ENCODE measurements at places on chromosomes 7 and 10. TPM values are rescaled to one million over a fixed set of nuclear protein-coding genes. Genes with fewer than 3 reads are reported as not detected.

The TRIM50 gene
- not detected for total RNA-seq

The EIF4H gene
- total RNA-seq: 461 TPM

The FRAT2 gene
- 6.4 TPM for total RNA-seq

The RARRES2 gene
- total RNA-seq: not detected

The PIK3AP1 gene
- 4.7 TPM for total RNA-seq

The CYP26C1 gene
- total RNA-seq: not detected

DNA sequence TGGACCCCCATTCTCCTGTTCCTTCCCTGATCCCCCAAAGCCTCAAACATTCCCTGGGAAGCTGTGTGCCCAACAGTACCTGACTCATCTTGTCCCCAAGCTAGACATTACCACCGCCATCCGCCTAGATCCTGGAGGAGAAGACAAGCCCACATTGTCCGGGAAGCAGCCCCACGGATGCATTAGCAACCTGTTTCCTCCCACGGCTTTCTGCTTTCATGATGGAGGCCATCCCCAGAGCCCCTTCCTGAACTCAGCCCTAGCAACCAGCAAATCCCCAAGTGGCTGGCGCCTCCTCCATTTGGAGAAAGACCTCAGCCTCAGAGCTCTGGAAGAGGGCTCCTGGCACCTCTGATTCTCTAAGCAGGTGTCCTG is 2.3 kb upstream of the SLC29A3 start:
- H3K27me3 ChIP-seq: peaks cover 5% of the 10 kb centered on the region
- no peaks in the 10 kb centered on the region for H3K36me3 ChIP-seq
- peaks cover 31% of the 10 kb centered on the region for H3K4me1 ChIP-seq
- no peak for DNase-seq
- no peak overlapping the region for H3K4me3 ChIP-seq

GRCh38 chr10:44985175-44985681 is 6.6 kb upstream of the DEPP1 start:
- H3K27me3 ChIP-seq: peaks cover 3% of the 10 kb centered on the region
- H3K4me3 ChIP-seq: no peak overlapping the region
- no peak overlapping the region for H3K27ac ChIP-seq
- DNase-seq: no peak
- no peaks in the 10 kb centered on the region for H3K36me3 ChIP-seq
- peaks cover 3% of the 10 kb centered on the region for H3K4me1 ChIP-seq

DNA sequence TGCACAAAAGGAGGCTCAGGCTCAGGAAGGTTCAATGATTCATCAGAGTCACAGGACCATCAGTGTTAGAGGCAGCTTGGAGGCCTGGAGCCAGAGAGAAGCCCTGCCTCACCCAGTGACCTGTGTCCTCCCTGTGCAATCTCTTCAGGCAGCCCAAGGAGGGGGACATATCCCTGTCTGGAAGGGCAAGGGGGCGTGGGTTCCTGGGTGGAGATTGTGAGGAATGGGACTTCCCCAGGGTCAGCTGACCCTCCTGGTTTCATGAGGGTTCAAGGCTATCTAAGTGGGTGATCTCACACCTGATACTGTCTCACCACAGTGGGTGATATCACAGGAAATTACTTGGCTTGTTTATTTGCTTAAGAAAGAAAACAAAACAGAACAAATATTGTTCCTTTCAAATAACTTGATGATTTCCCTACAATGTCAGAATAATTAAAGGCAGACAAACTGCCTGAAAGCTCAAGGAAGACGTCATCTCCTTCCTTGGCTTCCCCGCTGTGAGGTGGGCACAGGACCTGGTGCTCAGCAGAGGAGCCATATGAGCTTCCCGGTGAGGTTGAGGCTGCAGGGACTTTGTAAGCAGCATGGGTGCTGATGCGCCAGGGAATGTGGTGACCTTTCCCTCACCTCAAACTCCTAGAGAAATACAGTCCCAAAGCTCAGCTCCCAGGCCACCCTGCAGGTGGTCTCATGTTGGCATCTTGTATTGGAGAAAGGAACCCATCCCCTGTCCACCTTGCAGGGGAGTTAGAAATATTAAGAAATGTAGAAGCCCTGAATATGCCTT is 763.2 kb downstream of the GRID1 start:
- no peaks in the 10 kb centered on the region for H3K27me3 ChIP-seq
- no peaks in the 10 kb centered on the region for H3K36me3 ChIP-seq
- no peak overlapping the region for H3K27ac ChIP-seq

DNA sequence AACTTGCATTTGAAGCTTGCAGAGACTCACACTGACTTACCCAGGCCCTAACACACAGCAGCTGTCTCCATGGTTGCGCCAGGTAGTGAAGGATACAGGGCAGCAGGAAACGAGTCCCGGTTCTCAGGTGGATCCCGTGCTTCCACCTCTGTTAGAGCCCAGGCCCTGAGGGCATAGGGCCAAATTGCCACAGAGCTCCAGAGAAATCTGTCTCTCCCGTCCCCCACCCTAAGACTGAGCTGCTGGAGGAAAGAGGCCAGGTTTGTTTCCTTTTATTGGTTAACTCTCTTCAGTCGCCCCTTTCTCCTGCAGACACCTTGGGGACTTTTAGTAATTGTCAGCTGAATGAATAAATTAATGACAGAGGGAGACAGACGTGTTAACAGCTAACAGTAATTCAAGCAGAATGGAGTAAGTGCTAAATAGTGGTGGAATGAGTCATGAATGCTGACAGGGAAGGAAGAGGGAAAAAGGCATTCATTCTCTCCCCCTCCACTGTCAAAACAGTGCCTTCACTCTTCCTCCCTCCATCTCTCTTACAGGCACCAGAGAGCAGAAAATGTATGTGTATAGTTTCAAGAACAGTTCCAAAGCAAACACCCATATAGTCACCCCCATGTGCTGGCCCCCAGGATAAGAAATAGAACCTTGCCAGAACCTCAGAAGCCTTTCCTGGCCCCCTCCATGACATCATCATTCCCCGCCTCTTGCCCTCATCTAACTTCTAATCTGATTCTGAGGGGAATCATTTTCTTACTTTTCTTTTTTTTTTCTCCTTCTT is 16.8 kb upstream of the DLG5 start:
- peaks cover 3% of the 10 kb centered on the region for H3K4me1 ChIP-seq
- DNase-seq: no peak
- peaks cover 10% of the 10 kb centered on the region for H3K27me3 ChIP-seq
- H3K36me3 ChIP-seq: no peaks in the 10 kb centered on the region
- H3K4me3 ChIP-seq: no peak overlapping the region

DNA sequence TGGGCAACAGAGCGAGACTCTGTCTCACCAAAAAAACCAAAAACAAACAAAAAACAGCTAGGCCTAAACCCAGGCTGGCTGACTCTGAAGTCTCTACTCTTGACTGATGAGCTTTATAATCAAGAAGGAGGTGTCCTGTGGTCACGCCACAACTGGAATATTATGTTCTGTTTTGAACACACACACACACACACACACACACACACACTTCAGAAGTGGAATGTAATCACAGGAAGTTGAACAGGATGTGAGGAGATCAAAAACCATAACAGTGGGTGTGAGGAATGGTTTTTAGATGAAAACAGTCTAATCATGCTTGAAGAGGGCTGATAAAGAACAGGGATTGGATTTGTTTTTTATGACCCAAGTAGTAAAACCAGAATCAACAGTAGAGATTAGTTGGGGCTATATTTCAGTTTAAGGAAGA is 51.1 kb upstream of the IL6 start:
- peaks cover 65% of the 10 kb centered on the region for H3K4me1 ChIP-seq
- peak overlapping the region; percentile 50 for H3K27ac ChIP-seq
- H3K27me3 ChIP-seq: peaks cover 8% of the 10 kb centered on the region
- H3K4me3 ChIP-seq: no peak overlapping the region

DNA sequence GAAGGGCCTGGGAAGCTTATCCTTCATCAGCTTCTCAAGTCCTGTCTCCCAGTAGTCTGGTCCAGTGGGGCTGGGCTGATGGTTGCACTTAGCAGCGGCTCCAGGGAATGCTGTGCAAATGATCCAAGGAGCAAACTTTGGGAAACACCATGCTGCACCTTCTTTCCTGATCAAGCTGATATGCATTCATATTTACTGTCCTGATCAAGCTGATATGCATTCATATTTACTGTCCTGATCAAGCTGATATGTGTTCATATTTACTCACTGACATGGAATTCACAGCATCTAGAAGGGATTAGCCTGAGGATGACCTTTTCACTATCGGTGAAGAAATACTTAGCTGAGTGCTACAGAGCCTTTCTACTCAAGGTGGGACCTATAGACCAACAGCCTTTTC is 330.7 kb downstream of the BMPER start:
- no peaks in the 10 kb centered on the region for H3K4me1 ChIP-seq
- H3K36me3 ChIP-seq: no peaks in the 10 kb centered on the region
- no peaks in the 10 kb centered on the region for H3K27me3 ChIP-seq
- H3K27ac ChIP-seq: no peak overlapping the region
- H3K4me3 ChIP-seq: no peak overlapping the region

DNA sequence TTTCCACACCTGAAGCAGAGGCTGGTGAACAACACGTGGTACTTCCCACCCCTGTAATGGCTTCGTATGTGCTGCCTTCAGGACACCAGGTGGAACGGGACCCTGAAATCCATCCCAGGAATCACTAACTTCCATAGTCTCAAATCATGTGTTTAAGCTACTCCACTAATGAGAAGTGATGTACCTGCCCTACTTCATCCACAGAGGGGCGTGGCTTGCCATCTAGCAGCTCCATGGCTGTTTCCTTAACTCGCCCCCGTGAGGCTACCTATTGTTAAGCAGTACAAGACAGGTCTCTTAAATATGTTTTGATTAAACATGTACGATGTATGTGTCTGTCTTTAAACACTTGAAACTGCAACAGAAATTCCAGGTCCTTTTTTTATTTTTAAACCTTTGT is 31.8 kb downstream of the ARL3 start:
- H3K27ac ChIP-seq: no peak overlapping the region
- H3K4me3 ChIP-seq: no peak overlapping the region
- H3K27me3 ChIP-seq: no peaks in the 10 kb centered on the region
- DNase-seq: peak; percentile 29

- H3K27ac ChIP-seq: no peak overlapping the region
- no peak overlapping the region for H3K4me3 ChIP-seq
- peaks cover 10% of the 10 kb centered on the region for H3K4me1 ChIP-seq
- no peak for DNase-seq
- H3K36me3 ChIP-seq: no peaks in the 10 kb centered on the region
- H3K27me3 ChIP-seq: no peaks in the 10 kb centered on the region
Measured at GRCh38 chr7:36810489-36810888, 86.2 kb upstream of the AOAH start.

DNA sequence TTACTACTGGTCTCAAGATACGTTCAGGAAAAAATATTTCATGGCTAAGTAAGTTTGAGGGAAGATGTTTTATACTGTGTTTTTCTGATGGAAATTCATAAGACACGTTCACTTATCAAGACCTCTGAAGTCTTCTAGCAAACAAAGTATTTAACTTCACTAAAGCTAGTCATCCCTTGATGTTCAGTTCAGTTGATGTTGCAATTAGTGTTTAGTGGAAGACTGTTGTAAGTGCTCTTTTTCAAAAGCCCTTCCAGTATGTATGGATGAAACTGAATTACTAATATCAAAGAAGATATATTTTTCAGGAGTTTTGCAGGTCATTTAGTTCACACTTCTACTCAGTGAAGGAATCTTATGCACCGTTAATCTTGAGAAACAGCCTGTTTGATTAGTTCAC is 25.1 kb downstream of the CUL1 start:
- H3K4me3 ChIP-seq: no peak overlapping the region
- H3K27ac ChIP-seq: no peak overlapping the region
- no peaks in the 10 kb centered on the region for H3K27me3 ChIP-seq
- H3K4me1 ChIP-seq: peaks cover 82% of the 10 kb centered on the region
- DNase-seq: no peak

- DNase-seq: no peak
- no peaks in the 10 kb centered on the region for H3K27me3 ChIP-seq
- no peak overlapping the region for H3K4me3 ChIP-seq
- peaks cover 32% of the 10 kb centered on the region for H3K4me1 ChIP-seq
Measured at GRCh38 chr7:127794136-127794535, 142.1 kb downstream of the SND1 start.

DNA sequence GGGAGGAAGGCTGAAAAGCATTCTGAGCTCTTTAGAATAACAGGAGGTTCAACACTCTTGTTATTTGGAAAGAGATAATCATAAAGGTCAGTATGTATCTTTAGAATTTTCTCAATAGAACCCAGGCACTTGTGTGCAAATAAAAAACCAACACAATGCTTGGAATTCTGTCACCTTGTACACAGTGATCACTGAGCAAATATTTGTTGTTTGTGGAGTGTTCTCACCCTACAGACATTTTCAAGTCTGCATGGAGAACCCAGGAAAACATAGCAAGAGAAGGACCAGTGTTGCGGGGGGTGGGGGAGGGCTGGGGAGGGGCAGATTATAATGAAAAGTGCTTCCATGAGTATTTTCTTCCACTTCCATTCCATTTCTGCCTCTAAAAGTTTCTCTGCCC is 87.4 kb downstream of the FAM107B start:
- no peaks in the 10 kb centered on the region for H3K27me3 ChIP-seq
- no peak overlapping the region for H3K27ac ChIP-seq
- H3K36me3 ChIP-seq: no peaks in the 10 kb centered on the region
- no peak for DNase-seq

- no peaks in the 10 kb centered on the region for H3K27me3 ChIP-seq
- no peaks in the 10 kb centered on the region for H3K36me3 ChIP-seq
- no peak overlapping the region for H3K27ac ChIP-seq
- no peak for DNase-seq
- no peak overlapping the region for H3K4me3 ChIP-seq
- H3K4me1 ChIP-seq: no peaks in the 10 kb centered on the region
Measured at GRCh38 chr7:78684201-78684600, 769.3 kb downstream of the MAGI2 start.

DNA sequence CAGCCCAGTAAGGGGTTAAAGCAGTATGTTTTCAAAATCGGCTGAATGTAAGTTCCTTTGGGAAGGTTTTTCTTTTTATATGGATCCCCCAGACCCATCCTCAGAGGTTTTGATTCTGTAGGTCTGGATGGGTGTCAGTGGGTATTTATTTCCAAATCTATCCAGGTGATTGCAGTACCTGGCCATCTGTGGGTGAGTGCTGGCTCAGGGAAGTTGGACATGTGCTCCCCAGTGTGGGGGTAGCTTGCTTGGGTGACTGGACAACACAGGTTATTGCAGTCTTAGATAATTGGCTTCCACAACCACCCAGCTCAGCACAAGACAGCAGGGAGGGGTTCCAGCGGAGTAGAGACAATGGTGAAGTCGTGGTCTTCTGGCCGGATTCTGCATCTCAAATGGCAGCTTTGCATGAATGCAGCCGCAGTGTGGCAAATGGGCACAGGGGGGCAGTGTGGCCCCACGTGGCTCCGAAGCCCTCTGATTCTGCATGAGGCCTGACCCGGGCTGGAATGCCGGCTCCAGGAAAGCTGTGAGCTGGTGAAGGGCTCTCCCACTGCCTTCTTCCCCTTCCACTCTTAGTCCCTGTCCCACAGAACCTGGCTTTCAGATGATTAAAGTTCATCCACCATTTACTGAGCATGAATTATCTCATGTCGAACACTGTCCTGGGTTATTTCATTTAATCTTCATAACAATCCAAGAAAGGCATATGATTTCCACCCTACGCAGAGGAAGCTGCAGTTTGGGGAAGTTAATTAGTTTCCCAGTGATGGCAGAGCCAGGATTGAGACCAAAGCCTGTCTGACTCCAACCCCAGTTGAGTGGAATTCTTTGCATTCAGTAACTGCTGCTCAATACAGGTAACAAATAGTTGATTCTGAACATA is 64.5 kb upstream of the SYPL1 start:
- peak; percentile 82 for DNase-seq
- no peak overlapping the region for H3K27ac ChIP-seq
- peaks cover 13% of the 10 kb centered on the region for H3K27me3 ChIP-seq
- H3K4me3 ChIP-seq: no peak overlapping the region
- H3K4me1 ChIP-seq: peaks cover 7% of the 10 kb centered on the region

Measured in activated CD8-positive, alpha-beta T cell treated with anti-CD3 and anti-CD28 coated beads for 36 hours (primary cell).